ENCODE measurements at places on chromosomes 16 and 17. TPM values are rescaled to one million over a fixed set of nuclear protein-coding genes. Genes with fewer than 3 reads are reported as not detected.

Gene NPTX1
- total RNA-seq, result 8.3 TPM

Gene CRYM
- 0.33 TPM for total RNA-seq

Gene LPCAT2
- 5.2 TPM for total RNA-seq

Gene AMZ2
- total RNA-seq, result 64.5 TPM

Gene ACSM3
- 4.1 TPM for total RNA-seq

Gene KIF2B
- total RNA-seq, result not detected

Gene GPR139
- total RNA-seq, result not detected

- no peak overlapping the region for H3K27ac ChIP-seq
- no peak for DNase-seq
- H3K4me3 ChIP-seq, result no peak overlapping the region
- H3K36me3 ChIP-seq, result no peaks in the 10 kb centered on the region
- no peaks in the 10 kb centered on the region for H3K4me1 ChIP-seq
Observed at GRCh38 chr17:83135692-83136091, 56.3 kb downstream of the METRNL start.

GRCh38 chr17:17412326-17412725, 64.5 kb upstream of the MED9 start:
- DNase-seq, result no peak
- H3K27me3 ChIP-seq, result no peaks in the 10 kb centered on the region
- peaks cover 13% of the 10 kb centered on the region for H3K4me1 ChIP-seq
- no peak overlapping the region for H3K27ac ChIP-seq
- no peak overlapping the region for H3K4me3 ChIP-seq

DNA sequence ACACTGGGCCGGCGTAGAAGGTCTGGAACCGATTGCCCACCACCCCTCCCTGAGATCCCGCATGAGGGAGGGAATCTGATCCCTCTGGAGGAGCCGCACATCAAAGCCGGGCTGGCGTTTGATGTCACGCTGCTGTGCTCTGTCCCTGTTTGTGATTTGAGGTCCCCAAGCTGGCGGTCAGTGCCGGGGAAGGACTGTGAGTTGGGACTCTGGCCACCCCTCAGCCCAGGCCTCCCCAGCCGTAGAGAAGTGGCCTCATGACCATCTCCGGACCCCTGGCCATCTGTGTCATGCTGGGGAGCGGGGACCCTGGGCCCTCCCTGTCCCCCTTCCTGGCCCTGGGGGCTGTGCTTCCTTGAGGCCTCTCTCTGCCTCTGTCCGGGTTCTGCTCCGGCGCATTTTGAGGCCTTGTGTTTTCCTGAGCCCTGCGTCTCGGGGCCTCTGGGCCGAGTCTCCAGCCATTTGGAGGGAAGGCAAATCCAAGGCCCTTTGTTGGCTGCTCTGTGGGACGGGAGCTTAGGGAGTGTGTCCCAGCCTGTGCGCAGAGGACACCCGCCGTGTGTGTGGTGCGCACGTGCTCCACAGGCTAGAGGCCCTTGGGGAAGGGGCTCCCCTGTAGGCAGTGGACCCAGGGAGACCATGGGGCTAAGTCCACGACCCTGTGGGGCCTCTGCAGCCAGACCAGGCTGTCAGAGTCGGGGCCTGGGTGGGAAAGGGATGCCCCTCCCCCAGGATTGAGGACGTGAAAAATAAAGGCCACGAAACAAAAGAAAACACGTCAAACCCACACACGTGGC, 15.1 kb downstream of the ASPSCR1 start:
- no peak for DNase-seq
- H3K27me3 ChIP-seq, result no peaks in the 10 kb centered on the region
- H3K27ac ChIP-seq, result peak overlapping the region; percentile 40
- H3K36me3 ChIP-seq, result peaks cover 25% of the 10 kb centered on the region
- H3K4me1 ChIP-seq, result no peaks in the 10 kb centered on the region

DNA sequence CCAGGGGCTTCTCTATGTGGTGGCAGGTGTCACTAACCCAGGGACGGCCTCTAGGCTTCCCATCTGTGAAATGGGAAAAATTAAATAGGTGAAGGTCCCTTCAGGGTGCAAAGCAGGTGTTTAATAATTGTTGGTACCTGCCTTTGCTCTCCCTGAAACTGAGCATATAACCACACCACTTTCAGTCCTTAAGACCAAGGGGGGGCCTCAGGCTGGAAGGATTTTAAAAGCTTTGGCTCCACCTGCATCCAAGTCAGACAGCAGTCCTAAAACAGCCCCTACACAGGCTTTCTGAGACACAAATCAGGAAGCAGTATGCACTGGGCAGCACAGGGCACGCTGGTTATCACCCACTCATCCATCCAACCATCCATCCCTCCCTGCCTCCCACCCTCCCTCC, 55.0 kb downstream of the TK2 start:
- no peak overlapping the region for H3K27ac ChIP-seq
- peaks cover 7% of the 10 kb centered on the region for H3K4me1 ChIP-seq
- no peak for DNase-seq

DNA sequence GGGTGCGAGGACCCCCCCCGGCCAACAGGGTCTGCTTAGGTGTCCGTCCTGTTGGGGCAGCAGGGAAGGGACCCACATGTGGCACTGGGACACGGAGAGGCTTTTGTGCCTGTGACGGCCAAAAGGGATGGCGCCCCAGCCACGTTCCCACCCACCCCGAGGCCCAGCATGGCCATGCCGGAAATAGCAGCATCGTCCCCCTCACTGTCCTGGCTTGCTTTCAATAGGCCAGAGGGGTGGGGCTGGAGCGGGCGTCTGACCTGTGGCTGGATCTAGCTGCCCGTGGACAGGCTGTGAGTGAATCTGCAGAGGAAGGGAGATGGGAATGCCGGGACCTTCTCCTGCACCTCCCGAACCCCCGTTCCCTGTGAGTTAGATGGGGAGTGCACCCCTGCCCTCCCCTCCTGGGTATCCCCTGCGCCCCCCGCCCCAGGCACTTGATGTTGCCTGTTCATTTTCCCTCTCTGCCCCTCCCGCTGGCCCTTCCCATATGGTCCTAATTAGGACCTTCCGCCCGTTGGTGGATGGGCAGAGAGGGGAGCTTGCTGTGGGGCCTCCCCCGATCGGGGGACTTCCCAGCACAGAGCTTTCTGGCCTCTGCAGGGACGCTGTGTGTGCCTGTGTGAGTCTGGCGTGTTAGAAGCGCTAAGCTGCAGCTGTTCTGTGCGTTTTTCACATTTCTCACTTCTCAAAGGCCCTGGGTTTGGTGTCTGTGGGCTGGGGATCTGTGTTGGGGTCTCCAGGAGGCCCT, 292.8 kb downstream of the SEC14L1 start:
- peak overlapping the region; percentile 94 for H3K27ac ChIP-seq
- H3K27me3 ChIP-seq, result no peaks in the 10 kb centered on the region
- peak overlapping the region; percentile 42 for H3K4me3 ChIP-seq
- DNase-seq, result no peak
- H3K36me3 ChIP-seq, result peaks cover 22% of the 10 kb centered on the region
- H3K4me1 ChIP-seq, result peaks cover 99% of the 10 kb centered on the region

DNA sequence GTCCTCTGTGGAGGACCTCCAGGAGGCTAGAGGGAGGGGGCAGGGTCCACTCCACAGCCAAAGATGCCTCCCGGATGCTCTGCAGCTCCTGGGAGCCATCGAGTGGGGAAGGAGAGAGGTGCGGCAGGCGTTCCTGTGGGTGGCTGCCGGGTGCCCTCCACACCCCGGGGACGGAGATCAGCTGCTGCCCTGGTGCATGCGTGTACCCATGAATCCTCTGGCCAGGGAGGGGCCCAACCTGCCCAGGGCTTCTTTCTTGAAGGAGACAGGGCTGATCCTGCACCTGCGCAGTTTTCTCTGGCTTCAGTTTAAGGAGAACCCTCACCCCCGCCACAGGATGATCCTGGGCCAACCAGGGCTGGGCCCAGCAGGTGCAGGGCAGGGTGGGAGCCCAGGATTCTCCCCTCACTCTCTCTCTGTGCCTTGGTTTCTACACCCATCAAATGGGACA, 33.5 kb upstream of the DOC2B start:
- H3K4me3 ChIP-seq, result no peak overlapping the region
- H3K4me1 ChIP-seq, result no peaks in the 10 kb centered on the region
- no peaks in the 10 kb centered on the region for H3K27me3 ChIP-seq
- H3K27ac ChIP-seq, result no peak overlapping the region
- DNase-seq, result no peak
- H3K36me3 ChIP-seq, result no peaks in the 10 kb centered on the region

DNA sequence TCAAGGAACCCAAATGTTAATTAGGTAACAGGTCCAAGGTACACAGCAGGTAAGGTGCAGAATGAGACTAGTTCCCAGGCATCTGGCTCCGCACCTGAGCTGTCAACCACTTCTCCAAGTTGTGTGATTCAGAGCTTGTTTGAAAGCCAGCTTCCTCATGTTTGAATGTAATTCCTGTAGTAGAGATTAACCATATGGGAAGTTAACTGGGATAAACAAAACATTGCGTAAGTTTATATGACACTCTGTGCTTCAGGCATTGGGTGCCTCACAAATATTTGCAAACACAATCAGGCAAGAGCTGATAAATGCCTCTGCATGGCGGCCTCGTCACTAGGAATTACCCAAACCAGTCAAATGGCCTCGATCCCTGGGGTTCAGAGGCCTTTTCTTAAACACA, 27.9 kb upstream of the CPHXL start:
- no peak overlapping the region for H3K4me3 ChIP-seq
- no peak overlapping the region for H3K27ac ChIP-seq
- no peaks in the 10 kb centered on the region for H3K4me1 ChIP-seq
- no peak for DNase-seq

DNA sequence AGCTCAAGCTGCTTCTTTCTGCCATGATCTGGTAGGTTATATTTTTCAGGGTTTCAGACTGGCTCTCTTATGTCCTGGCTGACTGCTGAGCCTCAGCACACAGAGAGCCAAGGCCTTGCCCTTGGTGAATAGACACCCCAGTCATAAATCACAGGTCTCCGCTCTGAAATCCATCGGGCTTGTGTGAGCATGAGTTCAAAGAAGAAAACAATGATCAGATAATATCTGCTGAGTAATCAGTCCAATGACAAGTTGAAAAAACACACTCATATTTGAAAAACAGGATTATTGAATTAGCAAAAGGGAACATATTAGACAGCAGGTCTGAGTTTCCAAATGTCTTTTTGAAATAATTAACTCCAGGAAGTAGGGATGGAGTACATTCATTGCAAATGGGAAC, 51.1 kb upstream of the NDRG4 start:
- no peaks in the 10 kb centered on the region for H3K27me3 ChIP-seq
- no peak overlapping the region for H3K27ac ChIP-seq
- DNase-seq, result no peak
- no peaks in the 10 kb centered on the region for H3K36me3 ChIP-seq
- H3K4me1 ChIP-seq, result no peaks in the 10 kb centered on the region
- no peak overlapping the region for H3K4me3 ChIP-seq

- peaks cover 12% of the 10 kb centered on the region for H3K4me1 ChIP-seq
- H3K36me3 ChIP-seq, result peaks cover 4% of the 10 kb centered on the region
- H3K27ac ChIP-seq, result peak overlapping the region; percentile 68
- DNase-seq, result no peak
- no peaks in the 10 kb centered on the region for H3K27me3 ChIP-seq
- H3K4me3 ChIP-seq, result peak overlapping the region; percentile 62
Observed at GRCh38 chr16:56424404-56424764, 961 bp downstream of the AMFR start.

GRCh38 chr16:27550582-27550920, 607 bp downstream of the KATNIP start:
- H3K4me1 ChIP-seq, result peaks cover 21% of the 10 kb centered on the region
- peak overlapping the region; percentile 77 for H3K4me3 ChIP-seq

- H3K4me1 ChIP-seq, result no peaks in the 10 kb centered on the region
- H3K27me3 ChIP-seq, result no peaks in the 10 kb centered on the region
- H3K4me3 ChIP-seq, result no peak overlapping the region
- H3K27ac ChIP-seq, result no peak overlapping the region
- DNase-seq, result peak; percentile 40
Observed at GRCh38 chr16:55421226-55421625, 57.8 kb upstream of the MMP2 start.

DNA sequence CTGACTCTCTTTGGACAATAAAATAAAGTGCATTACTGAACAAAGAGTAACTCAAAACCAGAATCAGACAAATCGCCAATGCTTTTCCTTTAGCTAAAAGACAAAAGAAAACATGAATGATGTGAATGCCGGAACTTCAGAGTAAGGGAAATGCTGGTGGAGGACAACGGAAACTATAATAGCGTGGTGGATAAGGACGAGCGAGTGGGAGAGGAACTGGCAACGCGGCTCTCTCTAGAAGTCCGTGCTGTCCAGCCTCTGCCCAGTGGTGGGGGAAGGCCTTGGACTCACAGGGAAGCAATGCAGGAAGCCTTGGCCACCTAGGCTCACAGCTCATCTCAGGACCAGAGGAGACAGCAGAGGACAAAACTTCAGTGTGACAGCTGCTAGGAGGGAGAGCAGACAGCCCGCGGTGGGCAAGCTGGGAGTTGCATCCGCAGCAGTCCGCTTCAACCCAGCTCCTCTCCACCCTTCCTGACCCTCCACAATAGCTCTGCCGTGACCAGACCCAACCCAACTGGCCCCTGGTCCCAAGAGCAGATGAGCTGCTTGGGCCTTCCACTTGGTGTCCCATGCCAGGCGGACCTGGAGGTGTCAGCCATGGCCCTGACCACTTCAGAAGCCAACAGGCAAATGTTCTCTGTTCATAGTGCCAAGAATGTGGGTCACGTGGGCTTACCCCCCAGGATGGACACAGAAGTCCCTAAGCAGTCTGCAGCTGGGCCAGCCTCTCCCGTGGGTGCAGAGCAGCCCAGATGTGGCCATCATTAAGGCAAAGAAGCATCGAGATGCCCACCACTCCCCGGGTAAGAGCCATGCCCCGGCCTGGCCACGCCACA, 5.3 kb upstream of the FAAP100 start:
- H3K4me3 ChIP-seq, result no peak overlapping the region
- peaks cover 55% of the 10 kb centered on the region for H3K36me3 ChIP-seq
- no peaks in the 10 kb centered on the region for H3K27me3 ChIP-seq
- H3K27ac ChIP-seq, result no peak overlapping the region
- H3K4me1 ChIP-seq, result peaks cover 8% of the 10 kb centered on the region

GRCh38 chr16:64738321-64738960, 383.4 kb downstream of the CDH11 start:
- H3K27me3 ChIP-seq, result no peaks in the 10 kb centered on the region
- H3K4me1 ChIP-seq, result no peaks in the 10 kb centered on the region
- no peak for DNase-seq
- no peak overlapping the region for H3K4me3 ChIP-seq
- no peaks in the 10 kb centered on the region for H3K36me3 ChIP-seq
- no peak overlapping the region for H3K27ac ChIP-seq

DNA sequence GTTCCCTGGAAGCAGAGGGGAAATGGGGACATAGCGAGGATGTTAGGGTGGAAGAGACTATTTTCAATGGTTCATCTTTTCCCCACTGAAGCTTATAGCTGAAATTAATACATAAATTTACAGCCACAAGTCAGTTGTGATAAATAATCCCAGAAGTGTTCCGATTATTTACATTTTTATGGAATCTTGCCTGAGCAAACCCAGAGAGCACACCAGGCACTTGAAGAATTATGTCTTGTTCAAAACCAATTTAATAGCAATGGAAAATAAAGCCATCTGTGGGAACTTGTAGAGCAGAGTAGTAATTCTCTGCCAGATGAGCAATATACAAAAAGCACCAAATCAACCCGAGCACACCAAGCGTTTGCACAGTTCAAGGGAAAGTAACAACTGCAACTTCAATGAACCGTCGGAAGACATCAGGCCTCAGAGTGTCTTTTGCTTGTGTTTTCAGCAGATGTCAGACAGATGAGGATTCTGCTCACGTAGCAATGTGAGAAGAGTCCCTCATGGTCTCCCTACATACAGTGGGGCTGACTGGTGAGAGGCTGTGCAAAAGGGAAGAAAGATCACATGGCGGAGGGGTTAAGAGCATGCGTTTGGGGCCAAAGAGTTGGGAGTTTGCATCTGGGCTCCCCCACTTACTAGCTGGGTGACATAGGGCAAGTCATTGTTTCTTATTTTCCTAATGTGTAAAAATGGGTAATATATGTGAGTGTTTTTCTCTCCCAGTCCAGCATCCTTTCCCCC, 148.7 kb upstream of the HS3ST2 start:
- H3K36me3 ChIP-seq, result no peaks in the 10 kb centered on the region
- no peak overlapping the region for H3K4me3 ChIP-seq
- H3K27ac ChIP-seq, result no peak overlapping the region
- no peaks in the 10 kb centered on the region for H3K27me3 ChIP-seq
